ENCODE measurements at places on chromosomes 2 and 18. TPM values are rescaled to one million over a fixed set of nuclear protein-coding genes. Genes with fewer than 3 reads are reported as not detected.

Gene SERPINB3
- not detected for total RNA-seq

Gene RTP5
- not detected for total RNA-seq

Gene NDC80
- total RNA-seq, result 2.0 TPM

Gene SCG2
- total RNA-seq, result 0.17 TPM

Gene RND3
- total RNA-seq, result 58.6 TPM

Gene PPP1R7
- 48.1 TPM for total RNA-seq

Gene FAM237A
- total RNA-seq, result not detected

Gene INO80C
- 2.8 TPM for total RNA-seq

Gene INHBB
- total RNA-seq, result 21.4 TPM

Gene BOLA3
- 56.4 TPM for total RNA-seq

Gene SCYGR2
- not detected for total RNA-seq

Data from subcutaneous adipose tissue (tissue), 4 donors.